ENCODE measurements at places on chromosomes 6 and 20.

GRCh38 chr6:88359530-88360202 is 193.5 kb upstream of the CNR1 start:
- DNase-seq: no peak

- no peak for DNase-seq
Observed at GRCh38 chr20:3864518-3864917, 17.9 kb downstream of the MAVS start.

DNA sequence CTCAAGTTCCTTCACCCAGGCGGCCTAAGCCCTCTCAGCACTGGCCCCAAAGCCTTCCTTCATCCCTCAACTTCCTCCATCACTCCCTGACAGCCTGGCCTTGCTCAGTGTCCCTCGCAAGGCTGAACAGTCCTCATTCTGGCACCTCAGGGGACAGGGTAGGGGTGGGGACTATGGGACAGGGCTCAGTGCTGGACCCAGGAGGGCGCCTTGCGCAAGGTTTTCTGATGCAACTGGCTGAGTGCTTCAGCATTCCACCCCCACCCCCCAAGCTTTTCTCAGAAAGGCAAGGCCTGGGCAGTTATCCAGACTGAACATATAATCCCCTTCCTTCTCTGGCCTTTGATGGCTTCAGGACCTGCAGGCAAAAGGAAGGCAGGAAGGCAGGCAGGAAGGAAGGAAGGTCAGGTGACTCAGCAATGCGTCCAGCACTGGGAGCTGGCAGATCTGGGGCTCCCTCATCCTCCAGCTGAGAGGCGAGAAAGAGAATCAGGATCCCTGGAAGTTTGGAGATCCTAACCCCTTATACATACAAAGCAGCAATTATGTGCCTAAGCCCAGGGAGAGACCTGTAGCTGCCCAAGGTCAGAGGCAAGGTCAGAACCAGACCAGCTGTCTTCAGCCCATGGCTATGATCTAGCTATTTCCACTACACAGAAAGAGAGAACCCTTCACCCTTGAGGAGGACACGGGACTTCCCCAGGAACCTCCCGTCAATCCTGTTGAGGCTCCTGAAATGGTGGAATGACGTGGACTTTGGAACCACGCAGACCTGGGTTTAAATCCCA is 8.6 kb upstream of the TRIB3 start:
- DNase-seq: peak; percentile 63

DNA sequence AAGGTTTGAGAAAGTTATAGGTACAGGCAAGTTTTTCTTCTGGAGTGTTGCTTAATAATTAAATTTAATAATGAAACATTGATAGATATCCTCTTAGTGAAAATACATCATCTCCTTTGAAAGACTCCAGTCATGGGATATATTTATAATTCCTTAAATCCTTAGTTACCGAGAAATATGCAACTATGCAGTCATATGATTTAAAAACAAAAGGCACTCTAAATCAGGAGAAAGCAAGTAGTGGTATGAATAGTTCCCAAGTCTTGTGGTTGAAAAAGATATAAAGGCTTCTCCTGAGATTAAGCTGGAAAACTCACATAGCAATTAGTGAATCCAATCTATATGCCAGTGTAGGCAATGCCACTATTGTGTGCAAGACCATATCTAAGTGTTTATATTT is 475.4 kb downstream of the EYS start:
- no peak for DNase-seq

DNA sequence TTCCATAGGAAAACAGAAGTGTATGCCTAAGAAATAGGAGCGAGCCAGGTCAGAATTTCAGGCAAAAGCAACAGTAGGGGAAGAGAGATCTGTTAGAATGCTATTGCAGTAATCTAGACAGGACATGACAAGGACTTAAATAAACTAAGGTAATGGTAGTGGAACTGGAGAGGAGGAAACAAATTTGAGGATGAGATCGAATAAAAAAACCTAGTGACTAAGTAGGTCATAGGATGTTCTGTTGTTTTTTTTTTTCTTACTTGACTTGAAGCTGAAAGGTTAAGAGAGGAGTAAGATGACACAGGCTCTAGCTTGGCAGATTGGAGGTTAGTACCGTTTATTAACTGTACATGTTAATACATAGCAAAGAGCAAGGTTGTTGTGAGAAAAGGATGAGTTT is 28.6 kb downstream of the ORC3 start:
- DNase-seq: no peak

DNA sequence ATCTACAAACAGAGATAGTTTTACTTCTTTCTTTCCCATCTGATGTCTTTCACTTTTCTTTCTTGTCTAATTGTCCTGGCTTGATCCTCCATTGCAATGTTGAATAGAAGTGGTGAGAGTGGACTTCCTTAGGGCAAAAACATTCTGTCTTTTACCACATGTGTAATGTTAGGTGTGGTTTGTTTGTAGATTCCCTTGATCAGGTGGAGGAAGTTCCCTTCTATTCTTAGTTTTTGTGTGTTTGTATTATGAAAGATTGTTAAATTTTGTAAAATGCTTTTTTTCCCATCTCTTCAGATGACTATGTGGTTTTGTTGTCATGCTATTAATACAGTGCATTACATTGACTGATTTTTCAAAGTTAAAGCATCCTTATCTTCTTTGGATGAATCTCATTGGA is 41.6 kb upstream of the DUSP22 start:
- DNase-seq: no peak

- no peak for DNase-seq
Observed at GRCh38 chr6:149273318-149273717, 44.2 kb upstream of the TAB2 start.

DNA sequence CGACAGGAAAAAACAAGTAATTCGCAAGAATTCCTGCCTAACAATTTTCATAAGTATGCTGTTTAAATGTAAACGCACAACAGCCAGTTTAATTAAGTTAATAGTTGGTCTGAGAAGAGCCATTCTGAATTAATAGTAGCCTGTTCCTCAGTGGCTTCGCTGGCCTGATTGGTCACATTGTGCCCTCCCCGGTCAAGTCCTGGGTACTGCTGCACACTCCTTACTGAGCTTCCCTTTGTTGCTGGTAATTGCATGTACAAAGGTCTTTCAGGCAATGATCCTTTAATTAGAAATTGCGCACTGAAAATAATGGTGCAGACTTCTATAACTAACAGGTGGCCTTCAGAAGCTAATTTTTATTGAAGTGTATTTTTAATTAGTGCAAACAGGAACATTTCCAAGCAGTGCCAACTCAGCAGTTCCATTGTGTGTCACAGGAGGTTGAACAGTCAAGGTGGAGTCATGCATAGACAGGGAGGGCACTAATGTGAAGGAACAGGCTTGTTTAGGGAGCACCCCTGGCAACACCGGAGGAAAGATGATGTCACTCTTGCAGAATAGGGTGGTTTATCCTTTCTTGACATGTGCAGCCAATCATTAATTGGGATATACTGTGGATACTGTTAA is 92.6 kb upstream of the SLC22A23 start:
- no peak for DNase-seq

GRCh38 chr20:16434062-16434664 is 139.1 kb downstream of the KIF16B start:
- peak; percentile 6 for DNase-seq

GRCh38 chr20:52103335-52103912 is 88.2 kb downstream of the ZFP64 start:
- DNase-seq: peak; percentile 15

GRCh38 chr6:5442319-5442718 is 181.0 kb downstream of the FARS2 start:
- DNase-seq: no peak

DNA sequence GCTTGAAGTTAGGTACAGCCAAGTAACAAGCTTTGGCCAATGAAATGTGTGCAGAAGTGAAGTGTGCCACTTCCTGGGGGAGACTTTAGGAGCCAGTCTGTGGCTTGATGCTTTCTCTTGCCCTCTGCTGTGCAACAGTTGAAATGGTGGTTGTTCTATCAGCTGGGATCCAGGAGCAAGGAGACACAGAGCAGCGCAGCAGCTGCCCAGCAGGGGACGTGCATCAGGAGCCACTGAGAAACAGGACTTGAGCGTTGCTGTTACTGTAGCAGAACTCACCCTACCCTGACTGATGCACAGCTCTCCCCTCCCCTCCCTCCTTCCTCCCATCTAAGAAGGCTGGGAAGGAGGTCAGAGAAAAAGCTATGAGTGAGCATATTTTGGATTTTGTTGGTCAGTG is 18.9 kb upstream of the CCN5 start:
- DNase-seq: no peak

- DNase-seq: no peak
Observed at GRCh38 chr6:148758492-148758891, 11.7 kb downstream of the UST start.

GRCh38 chr20:57653546-57653900 is 33.3 kb upstream of the ZBP1 start:
- DNase-seq: peak; percentile 6

DNA sequence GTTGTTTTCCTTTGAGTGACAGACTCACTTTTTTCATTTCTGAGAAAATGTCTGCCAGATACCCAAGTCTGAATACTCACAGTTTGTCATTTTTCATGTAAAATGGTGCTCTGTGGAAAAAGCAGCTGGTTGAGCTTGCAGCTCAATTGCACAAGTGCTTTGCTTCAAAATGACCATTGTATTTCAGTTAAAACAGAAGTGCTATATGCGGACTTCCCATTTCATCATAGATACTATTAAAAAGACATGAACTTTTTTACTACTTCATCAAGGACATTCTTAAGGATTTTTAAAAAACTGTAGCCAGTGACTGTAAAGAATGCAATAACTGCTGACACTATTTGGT is 61.5 kb downstream of the KCNS1 start:
- DNase-seq: no peak

- no peak for DNase-seq
Observed at GRCh38 chr6:140192018-140192417, 817.6 kb upstream of the CITED2 start.

- DNase-seq: no peak
Observed at GRCh38 chr6:90938122-90938521, 351.2 kb upstream of the MAP3K7 start.

Measured in hepatic stellate cell (primary cell).